ENCODE measurements at places on chromosomes 12 and 14.
A peak's percentile ranks its signal among the peaks of the same experiment; 100 is the strongest.

- no peak for DNase-seq
Measured at GRCh38 chr12:59040656-59041055, 120.4 kb upstream of the LRIG3 start.

GRCh38 chr14:94115631-94116030 lies 5.1 kb downstream of the IFI27 start:
- DNase-seq, result no peak

- no peak for DNase-seq
Measured at GRCh38 chr14:53249059-53249458, 95.9 kb upstream of the DDHD1 start.

DNA sequence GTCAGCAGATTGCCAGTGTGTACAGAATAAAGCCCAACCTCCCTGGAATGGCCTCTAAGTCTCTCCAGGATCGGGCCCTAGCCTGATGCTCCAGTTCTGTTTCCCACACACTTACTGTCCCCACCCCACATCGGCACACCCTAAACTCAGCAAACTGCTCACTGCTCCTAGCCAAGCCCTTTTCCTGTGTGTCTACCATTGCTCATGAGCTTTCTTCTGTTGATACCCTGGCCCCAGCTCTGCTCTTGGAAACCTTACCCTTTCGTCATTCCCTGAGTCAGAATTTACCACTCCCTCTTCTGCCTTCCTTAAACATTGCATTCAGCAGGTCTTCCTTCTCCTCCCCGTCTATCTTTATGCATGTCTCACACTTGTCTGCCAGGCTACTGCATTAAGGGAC lies 158.9 kb downstream of the TMX1 start:
- no peak for DNase-seq

GRCh38 chr14:103514596-103515421 lies 7.8 kb downstream of the CKB start:
- no peak for DNase-seq

GRCh38 chr14:85250414-85251189 lies 279.3 kb upstream of the FLRT2 start:
- DNase-seq, result peak; percentile 50

DNA sequence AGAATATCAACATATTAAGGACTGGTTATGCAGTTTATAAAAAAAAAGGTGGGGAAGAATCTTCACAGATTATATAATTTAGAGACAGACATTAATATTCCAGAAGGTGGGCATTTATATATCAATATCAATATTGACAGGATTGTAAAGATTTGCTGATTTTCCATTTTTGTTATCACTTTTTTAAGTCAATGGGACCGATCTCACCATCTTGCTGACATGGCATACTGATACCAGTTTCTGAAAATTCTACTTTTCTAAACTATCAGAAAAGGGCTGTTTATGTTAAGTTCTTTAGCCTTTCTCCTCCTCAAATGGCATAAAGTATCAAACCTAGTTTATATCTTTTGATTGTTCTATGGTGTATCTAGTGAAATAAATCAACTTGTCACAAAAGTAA lies 344.1 kb upstream of the SOX5 start:
- DNase-seq, result no peak

DNA sequence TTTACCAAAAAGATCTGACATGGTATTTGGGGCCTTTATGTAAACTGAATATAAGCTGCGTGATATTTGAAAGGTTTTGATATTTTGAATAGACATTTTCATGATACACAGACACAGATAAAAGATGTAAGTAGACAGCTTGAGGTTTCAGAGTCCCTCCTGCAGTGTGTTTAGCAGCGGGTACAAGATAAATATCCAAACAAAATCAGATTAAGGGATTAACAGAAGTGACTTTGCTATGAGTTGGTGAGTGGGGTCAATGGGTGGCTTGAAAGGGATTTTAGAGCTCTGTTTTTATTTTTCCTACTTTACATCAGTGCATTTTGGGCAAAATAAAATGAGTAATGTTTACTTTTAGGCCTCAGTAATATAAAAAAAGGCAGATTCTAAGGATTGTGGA lies 84.1 kb downstream of the IGF1 start:
- no peak for DNase-seq

- no peak for DNase-seq
Measured at GRCh38 chr12:69966409-69966808, 141.4 kb downstream of the MYRFL start.

DNA sequence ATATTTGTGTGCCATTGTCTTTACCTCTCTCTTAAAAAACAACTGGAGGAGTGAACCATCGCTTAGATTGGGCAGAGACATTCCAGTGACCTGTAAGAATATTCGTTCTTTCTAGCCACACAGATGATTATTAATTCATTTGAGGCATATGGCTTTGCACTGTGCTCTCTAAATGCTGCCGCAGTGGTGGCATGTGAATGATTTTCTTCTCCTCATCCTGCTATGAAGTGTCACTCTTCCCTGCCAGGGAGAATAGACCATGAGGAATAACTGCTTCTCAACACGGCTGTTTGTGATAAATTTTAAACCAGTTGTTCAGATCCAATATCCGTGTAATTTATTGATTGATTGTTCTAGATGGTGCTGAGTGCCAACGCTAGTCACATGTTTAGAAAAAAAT lies 225.3 kb downstream of the CNTN1 start:
- no peak for DNase-seq

- no peak for DNase-seq
Measured at GRCh38 chr12:3613641-3614395, 122.8 kb downstream of the PRMT8 start.

DNA sequence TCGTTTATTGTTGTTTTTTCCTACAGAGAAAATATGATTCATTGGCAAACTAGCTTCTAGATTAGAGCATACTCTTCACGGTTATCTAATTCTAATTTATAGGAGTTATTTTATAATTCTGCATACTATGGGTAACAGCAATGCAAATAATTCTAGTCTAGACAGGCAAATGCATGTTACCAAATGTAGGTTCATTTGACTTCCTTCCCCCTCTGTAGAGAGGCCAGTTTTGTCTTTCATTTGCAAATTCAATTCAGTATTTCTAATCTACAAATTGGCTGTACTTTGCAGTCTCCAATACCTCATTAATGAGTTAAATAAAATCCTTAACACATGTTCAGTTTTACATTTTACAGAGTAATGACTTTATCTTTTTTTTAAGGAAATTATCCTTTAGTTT lies 4.2 kb downstream of the LGMN start:
- DNase-seq, result no peak

DNA sequence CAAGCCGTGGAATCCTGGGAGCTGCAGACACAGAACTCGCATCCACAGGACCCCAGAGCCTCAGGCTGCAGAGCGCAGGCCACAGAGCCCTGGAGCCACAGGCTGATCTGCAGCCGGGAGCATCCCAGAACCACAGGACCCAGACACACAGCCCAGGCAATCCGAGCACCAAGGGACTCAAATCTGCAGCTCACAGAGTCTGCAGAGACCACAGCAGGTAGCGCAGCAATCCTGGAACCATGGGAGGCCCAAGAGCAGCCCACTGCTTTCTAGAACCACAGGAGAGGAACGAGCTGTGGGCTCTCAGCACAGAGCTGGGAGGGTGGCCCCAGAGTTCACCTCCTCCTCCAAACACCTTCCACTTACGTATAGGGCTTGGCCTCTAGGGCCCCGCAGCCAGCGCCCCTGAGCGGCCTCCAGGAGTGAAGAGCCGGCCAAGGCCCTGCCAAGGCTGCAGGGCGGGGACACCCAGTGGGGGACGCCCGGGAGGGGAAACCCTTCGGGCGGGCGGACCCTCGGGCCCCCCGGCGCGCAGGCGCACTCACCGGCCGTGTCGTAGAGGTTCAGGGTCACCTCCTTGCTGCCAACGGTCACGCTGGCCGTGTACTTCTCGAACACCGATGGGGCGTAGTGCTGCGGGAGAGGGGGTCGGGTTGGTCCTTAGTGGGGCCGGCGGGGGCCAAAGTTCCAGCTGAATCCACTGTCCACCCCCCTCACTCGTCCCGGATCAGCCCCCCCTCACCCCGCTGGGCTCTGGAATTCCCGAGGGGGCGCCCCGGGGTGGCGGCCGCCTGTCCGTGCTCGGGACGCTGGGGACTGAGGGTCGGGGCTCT lies 665 bp downstream of the RHOF start:
- no peak for DNase-seq

- no peak for DNase-seq
Measured at GRCh38 chr12:54082397-54082892, 28.8 kb downstream of the HOXC4 start.

DNA sequence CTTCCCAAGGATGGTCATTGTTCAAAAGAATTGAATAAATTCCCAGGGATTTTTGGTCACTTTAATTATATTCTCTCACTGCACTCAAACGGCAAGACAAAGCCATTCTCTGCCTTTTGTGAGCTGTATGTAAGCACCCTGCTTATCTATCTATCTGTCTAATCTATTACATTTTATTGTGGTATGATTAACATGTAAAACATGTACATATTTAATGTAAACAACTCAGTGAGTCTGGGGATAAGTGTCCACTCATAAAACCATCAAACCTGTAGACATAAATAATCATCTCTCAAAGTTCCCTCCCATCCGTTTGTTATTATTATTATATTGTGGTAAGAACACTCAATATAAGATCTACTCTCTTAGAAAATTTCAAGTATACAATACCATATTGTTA lies 167.1 kb downstream of the CAND1 start:
- DNase-seq, result no peak

- DNase-seq, result no peak
Measured at GRCh38 chr14:80403036-80403435, 191.7 kb upstream of the DIO2 start.

- no peak for DNase-seq
Measured at GRCh38 chr14:88420187-88420586, 34.7 kb downstream of the SPATA7 start.

- no peak for DNase-seq
Measured at GRCh38 chr12:103028881-103029639, 71.6 kb downstream of the ASCL1 start.

DNA sequence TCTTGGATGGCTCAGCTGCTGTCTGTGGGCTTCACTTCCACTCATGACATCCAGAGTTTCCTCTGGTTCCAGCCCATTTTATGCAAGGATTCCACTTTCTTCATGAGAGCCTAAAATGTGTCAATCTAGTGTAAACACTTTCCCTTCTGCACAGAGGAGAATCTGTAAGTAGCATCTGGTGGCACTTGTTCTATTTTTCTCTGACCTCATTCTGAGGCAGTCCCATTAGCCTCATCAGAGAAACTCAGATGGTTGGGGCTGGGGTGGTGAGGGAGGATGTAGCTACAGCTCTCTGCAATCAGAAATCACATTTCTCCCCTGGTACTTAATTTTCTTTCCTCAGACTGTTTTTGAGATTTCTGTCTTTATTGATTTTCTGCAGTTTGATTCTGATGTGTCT lies 81.6 kb downstream of the PRMT8 start:
- DNase-seq, result no peak

GRCh38 chr14:68564191-68564825 lies 228.6 kb downstream of the ZFP36L1 start:
- no peak for DNase-seq

- DNase-seq, result peak; percentile 10
Measured at GRCh38 chr14:93619176-93619793, 169.0 kb downstream of the PRIMA1 start.

DNA sequence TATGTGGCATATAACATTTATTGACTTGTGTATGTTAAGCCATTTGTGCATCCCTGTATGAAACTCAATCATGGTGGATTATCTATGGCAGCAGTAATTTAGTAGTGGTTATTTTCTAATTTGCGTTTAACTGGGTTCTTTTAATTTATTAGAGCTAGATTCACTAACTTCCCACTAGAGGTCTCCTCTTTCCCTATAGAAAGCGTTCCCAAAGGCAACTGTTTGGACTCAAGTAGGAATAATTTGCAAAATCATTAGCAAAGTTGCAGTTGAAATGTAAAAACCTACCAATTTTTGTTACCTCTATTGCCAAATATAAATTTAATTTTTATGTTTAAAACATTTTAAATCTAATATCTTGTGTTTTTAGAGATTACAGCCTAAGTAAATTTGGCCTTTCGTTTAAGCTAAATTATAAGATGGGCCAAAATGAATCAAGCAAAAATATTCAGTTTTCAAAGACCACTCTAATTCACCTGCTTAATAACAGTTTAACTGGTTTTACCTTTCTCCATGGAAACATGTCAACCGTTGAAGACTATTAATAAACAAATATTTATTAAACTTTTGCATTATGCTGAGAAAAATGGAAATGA lies 6.0 kb downstream of the DMAC2L start:
- no peak for DNase-seq

- DNase-seq, result no peak
Measured at GRCh38 chr12:117427211-117427610, 65.8 kb upstream of the NOS1 start.

DNA sequence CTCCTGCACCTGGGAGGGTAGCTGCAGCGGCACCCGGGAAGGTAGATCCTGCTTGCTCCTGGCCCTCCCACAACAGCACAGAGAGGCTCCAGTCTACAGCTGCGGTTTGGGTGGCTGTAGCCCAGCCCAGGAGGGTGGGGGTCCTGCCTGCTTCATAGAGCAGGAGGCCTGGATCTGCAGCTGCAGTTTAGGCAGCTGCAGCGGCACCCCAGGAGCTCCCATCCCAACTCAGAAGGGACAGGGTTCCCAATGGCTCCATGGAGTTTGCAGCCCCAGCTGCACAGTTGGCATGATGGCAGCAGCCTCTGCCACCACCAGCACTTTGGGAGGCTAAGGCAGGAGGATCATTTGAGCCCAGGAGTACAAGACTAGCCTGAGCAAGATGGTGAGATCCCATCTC lies 38.5 kb downstream of the TIMELESS start:
- DNase-seq, result no peak

GRCh38 chr12:51865757-51866270 lies 17.3 kb upstream of the FIGNL2 start:
- no peak for DNase-seq
